ENCODE measurements at places on chromosomes 2 and 18.

- no peak for DNase-seq
Measured at GRCh38 chr2:167345559-167345958, 457.3 kb downstream of the XIRP2 start.

DNA sequence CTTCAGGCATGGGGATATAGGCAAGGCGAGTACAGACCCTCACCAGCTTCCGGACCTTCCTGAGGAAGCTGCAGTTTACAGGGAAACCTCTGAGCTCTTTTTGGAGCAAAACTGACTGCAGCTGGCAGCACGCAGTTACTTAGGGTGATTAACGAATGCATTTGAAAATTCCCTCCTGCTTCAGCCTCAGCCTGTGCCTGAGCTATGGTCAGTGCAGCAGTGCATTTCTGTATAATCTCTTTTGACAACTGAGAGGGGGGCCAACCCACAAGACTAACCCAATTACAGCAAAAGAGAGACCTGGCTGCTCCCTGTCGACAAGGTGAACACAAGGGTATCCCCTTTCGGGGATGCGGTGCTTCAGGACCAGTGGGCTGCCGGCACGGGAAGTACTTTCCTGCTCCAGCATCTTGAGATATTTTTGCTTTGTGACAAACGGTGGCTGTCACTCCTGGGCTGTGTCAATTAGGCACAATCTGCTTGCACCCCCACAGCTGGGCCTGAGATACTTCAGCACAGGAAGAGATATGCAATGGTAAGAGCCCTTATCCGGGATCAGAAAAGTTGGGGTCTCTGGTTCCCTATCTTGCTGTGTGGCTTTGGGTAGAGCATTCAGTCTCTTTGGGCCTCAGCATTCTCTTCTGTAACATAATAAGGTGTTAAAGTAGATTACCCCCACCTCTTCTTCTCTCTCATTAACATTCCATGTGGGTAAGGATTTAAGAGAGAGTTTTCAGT, 141.0 kb downstream of the TMEM17 start:
- no peak for DNase-seq

DNA sequence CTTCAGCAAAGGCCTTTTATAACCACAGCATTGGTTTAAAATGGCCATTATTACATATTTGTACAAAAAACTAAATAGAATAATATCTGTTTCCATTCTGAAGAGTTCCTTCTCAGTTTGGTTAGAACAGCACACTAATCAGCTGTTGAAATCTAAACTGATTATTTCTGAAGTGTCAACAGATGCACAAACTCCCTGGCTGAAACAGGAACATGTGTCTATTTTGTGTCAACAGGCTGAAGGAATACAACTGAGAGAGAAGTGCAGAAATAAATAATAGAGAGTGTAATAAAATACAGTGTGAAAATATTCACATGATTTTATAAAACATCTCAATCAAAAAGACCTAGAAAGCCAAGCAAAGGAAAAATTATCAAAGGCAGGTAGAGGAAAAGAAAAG, 29.7 kb downstream of the IKZF2 start:
- no peak for DNase-seq

DNA sequence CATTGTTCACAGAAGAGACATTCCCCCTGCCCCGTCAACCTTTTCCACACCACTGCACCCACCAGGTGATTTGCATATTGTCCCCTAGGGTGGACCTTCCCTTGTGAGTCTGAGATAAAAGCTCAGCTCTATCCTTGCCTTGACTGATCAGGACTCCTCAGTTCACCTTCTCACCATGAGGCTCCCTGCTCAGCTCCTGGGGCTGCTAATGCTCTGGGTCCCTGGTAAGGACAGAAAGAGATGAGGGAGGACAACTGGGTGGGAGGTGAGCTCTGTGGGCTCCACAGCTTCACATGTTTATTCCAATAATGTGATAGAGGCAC, 1160.1 kb downstream of the RPIA start:
- DNase-seq, result no peak

Data from A172 (cell line).